Thoracic aorta (tissue), 2 donors: ENCODE measurements at places on chromosomes 6 and 20. TPM values are rescaled to one million over a fixed set of nuclear protein-coding genes. Genes with fewer than 3 reads are reported as not detected.

SYNDIG1 gene
- 5.4 TPM for total RNA-seq

TEAD3 gene
- total RNA-seq = 68.3 TPM

C6orf141 gene
- total RNA-seq = 0.42 TPM

MTHFD1L gene
- 52.8 TPM for total RNA-seq

ANKRD6 gene
- total RNA-seq = 35.3 TPM

BANF2 gene
- not detected for total RNA-seq

HRH3 gene
- total RNA-seq = not detected

DNA sequence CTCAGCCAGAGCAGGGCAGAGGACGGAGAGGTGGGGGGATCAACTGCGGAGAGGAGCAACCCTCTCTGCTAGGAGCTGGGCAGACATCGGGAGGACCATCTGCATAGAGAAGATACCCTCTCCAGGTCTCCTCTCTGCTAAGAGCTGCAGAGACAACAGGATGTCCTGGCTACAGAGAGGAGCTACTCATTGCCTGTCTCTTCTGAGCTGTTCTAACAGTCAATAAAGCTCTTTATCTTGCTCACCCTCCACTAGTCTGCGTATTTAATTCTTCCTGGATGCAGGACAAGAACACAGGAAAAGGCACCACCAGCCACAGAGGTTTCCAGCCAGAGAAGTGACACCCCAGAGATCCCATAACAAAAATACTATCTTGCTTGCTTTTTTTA is 871.1 kb upstream of the GJE1 start:
- H3K27me3 ChIP-seq = no peaks in the 10 kb centered on the region
- DNase-seq = no peak
- no peak overlapping the region for H3K4me3 ChIP-seq
- H3K27ac ChIP-seq = no peak overlapping the region
- H3K36me3 ChIP-seq = no peaks in the 10 kb centered on the region

- H3K4me1 ChIP-seq = peaks cover 50% of the 10 kb centered on the region
- no peaks in the 10 kb centered on the region for H3K36me3 ChIP-seq
- peak overlapping the region; percentile 63 for H3K27ac ChIP-seq
- peak; percentile 79 for DNase-seq
Observed at GRCh38 chr20:10511509-10512251, 76.6 kb downstream of the SLX4IP start.

DNA sequence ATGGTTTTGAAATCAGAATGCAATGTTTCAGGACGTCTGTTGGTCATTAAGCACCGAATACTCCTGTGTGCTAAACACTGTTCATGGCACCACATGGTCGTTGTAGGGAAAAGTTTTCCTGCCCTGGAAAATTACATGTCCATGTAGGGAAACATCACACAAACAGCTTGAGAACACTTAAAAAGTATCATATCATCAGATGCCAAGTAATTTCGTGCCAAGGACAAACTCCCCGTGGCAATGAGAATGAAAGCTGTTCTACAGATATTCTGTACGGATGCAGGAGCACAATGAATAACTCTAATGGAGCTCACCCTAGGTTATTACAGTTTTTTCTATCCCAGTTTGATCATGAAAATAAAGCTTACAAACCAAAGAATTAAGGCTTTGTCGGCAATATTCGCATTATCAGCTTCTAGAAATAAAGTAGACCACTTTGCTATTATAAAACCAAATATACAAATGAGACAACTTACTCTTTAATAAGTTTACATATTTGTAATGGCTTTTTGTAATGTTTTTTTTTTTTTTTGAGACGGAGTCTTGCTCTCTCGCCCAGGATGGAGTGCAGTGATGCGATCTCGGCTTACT is 4.6 kb upstream of the DST start:
- peaks cover 24% of the 10 kb centered on the region for H3K4me1 ChIP-seq
- H3K36me3 ChIP-seq = peaks cover 8% of the 10 kb centered on the region
- H3K4me3 ChIP-seq = no peak overlapping the region
- DNase-seq = no peak
- H3K27ac ChIP-seq = no peak overlapping the region

DNA sequence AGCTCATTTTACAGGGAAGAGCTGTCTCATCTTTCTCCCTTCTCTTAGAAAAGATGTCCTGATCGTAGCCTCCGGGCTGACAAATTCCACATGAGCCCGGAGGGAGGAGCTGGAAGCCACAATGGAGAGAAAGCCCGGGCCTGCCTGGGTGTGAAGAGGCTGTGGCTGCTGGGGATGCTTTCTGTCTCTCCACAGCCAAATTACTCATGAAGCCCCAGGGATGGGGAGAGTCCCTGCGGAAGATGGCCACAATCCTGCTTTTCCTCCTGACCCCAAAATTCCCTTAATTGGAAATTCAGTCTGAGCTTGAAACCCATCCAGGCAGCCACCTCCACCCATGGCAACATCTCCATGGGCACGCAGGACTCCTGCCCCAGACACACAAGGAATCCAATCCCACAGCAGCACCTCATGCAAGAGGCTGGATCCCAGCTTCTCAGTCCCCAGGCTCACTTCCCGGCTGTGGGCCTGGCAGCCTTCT is 32.4 kb downstream of the JPH2 start:
- H3K4me3 ChIP-seq = no peak overlapping the region
- peaks cover 26% of the 10 kb centered on the region for H3K4me1 ChIP-seq
- DNase-seq = peak; percentile 40
- H3K27me3 ChIP-seq = no peaks in the 10 kb centered on the region
- H3K36me3 ChIP-seq = peaks cover 16% of the 10 kb centered on the region
- H3K27ac ChIP-seq = peak overlapping the region; percentile 87

DNA sequence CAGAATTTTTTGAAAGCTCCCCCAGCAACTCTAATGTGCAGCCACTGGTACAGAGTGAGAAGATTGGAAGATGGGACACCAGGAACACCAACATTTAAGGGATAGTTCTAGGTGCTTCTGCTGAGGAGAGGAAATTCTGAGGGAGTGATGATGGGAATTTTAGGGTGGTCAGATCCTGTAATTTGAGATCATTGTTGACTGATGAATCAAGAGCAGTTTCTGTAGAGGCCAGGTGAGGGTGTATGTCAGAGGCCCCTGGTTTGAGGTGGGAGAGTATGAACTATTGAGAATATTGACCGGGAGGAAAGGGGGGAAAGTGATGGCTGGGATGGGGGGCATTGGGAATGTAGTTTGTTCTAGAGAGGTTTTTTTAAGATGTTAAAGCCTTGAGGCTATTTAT is 47.2 kb downstream of the PTPRA start:
- H3K4me3 ChIP-seq = no peak overlapping the region
- H3K4me1 ChIP-seq = no peaks in the 10 kb centered on the region
- peaks cover 3% of the 10 kb centered on the region for H3K36me3 ChIP-seq
- no peaks in the 10 kb centered on the region for H3K27me3 ChIP-seq
- no peak overlapping the region for H3K27ac ChIP-seq

GRCh38 chr6:53484476-53485280 is 60.2 kb downstream of the GCLC start:
- no peaks in the 10 kb centered on the region for H3K27me3 ChIP-seq
- no peaks in the 10 kb centered on the region for H3K36me3 ChIP-seq
- H3K27ac ChIP-seq = no peak overlapping the region

GRCh38 chr6:164085091-164086075 is 670.9 kb downstream of the QKI start:
- H3K36me3 ChIP-seq = no peaks in the 10 kb centered on the region
- H3K4me1 ChIP-seq = peaks cover 3% of the 10 kb centered on the region
- peak overlapping the region; percentile 93 for H3K27ac ChIP-seq
- no peaks in the 10 kb centered on the region for H3K27me3 ChIP-seq

DNA sequence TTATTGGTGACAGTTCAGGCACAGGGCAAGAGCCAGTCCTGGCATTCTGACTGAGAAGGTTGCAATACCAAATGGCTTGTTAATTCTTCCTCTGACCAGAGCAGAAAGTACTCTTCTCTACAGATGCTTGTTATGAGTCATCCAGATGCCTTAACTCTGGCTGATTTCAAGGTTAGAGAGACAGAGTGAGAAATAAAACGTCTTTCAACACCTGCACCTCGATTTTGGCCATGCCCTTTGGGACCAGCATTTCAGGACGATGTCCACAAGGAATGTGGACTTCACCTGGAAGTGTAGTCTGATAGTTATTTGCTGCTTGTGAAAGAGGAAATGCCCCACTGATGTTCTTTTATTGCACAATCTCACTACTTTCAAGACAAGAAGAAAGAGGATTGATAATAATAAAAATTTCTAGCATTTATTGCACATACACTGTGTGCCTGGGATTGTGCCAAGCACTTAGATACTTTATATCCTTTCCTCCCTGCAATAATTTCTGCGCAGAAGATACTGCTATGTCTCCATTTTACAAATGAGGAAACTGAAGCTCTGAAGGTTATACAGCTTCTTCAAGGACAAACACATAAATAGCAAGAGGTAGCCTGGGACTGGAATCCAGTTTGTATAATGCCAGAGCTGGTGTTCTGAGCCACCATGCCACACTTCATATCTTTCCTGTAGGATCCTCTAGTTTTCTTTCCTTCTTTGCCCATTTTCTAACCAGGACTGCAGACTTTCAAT is 33.5 kb upstream of the MCM3 start:
- no peaks in the 10 kb centered on the region for H3K27me3 ChIP-seq
- DNase-seq = no peak
- no peak overlapping the region for H3K27ac ChIP-seq
- H3K4me3 ChIP-seq = no peak overlapping the region
- H3K36me3 ChIP-seq = no peaks in the 10 kb centered on the region
